ENCODE measurements at places on chromosomes 3 and 15.
A peak's percentile ranks its signal among the peaks of the same experiment; 100 is the strongest.

DNA sequence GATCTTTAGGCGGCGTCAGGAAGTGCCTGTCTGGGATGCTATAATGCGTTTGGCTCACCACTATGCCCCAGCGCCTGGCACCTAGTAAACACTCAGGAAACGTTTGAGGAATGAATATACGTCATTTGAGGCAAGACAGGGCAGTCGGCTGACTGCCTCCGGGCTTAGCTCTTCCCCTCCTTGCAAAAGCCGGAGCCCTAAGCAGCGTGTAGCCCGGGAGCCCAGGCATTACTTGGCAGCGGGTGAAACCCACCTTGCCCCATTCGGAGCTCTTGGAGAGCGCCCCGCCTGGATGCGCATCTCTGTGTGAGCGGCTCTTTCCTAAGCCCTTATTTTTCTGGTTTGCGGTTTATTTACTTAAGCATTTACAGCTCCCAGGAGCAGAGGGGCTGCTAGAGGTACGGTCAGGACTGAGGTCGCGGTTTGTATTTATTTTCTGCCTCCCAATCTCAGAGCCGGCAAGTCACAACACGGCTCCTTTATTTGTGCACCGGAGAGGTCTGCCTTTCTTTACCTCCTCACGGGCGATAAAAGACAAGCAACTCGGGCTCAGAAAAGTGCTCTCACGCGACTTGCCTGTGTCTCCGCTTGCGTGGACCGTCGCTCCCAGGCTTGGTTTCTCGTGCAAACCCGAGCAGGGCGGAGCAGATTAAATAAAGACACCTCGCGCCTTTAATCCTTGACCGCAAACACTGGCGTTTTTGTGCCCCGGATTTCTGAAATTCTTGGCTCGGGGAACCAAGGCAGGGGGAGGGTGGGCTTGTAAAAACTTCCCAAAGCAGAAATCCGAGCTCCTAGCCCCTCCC lies 737 bp upstream of the ITPR1 start:
- DNase-seq, result peak; percentile 74

DNA sequence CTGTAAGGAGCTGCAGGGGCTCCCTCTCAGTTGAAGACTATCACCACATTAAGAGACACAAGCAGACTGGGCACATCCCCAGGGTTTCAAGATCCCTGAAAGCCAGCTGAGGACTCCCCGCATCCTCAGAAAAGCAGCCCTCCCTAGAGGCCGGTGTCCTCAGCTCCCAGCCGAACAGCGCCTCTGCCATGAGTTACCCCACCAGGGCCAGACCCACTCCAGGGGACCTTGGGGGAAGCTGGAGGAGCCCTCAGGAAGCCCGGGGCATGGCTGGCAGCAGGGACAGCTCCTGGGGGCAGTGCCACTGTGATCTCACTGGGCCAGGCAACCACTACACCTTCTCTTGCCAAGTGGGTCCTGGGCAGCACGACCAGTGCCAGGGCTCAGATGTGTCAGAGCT lies 8.1 kb downstream of the KLF15 start:
- DNase-seq, result no peak

- DNase-seq, result no peak
Observed at GRCh38 chr3:5463991-5464390, 276.5 kb downstream of the EDEM1 start.

DNA sequence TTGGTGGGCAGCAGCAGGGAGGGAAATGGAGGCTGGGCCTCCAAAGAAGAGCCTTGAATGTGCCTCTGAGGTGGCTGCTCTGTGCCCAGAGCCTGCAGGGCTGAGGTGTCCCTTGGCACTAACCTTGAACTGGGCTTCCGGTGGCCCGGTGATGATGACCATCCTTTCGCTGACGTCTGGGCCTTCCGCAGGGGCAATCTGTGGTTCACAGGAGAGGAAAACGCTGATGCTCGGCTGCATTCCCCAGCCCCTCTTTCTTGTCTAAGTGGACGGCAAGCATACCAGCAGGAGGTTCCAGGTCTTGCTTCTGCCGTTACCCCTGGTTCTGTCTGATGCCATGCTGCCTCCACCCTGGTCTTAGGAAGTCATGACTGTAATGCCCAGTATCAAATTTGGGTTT lies 65.9 kb downstream of the SENP2 start:
- DNase-seq, result no peak

- no peak for DNase-seq
Observed at GRCh38 chr15:94582368-94582767, 351.0 kb downstream of the MCTP2 start.

- no peak for DNase-seq
Observed at GRCh38 chr15:69107025-69107620, 53.3 kb upstream of the GLCE start.

DNA sequence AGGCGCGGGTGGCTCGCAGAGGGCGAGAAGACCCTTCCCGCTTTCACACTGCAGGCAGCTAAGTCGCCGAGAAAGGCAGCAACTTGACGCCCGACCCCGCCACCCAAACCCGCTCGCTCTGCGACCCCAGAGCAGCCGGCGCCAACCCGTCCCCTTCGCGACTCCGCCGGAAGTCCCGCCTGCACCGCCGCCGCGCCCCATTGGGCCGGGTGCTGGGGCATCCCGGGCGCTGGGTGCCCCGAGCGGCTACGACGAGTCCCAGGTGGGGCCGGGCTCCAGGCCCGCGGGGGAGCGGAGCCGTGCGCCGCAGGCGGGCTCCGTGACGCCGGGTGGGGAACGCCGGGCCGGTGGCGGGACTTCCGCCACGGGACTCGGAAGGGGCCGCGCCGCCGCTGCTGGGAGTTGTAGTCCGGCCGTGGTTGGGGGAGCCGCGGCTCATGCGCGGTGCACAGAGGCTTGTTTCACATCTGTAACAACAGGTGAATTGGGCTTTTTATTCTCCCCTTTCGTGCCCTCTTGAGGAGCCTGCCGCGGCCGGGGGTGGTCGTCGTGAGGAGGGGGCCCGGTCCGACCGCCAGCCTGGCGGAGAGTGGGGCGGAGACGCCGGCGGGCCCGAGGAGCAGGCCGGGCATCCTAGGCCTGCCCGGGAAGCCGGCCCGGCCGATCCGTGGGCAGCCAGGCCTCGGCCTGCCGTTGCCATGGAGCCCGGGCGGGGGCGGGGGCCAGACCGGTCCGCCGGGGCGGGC lies at the start of gene DHX30:
Gene DHX30 (plus strand): TSS at position 405 of the 746 bp plus-strand sequence. CDS start 7,546 bp downstream, outside the sequence.
- peak; percentile 87 for DNase-seq

DNA sequence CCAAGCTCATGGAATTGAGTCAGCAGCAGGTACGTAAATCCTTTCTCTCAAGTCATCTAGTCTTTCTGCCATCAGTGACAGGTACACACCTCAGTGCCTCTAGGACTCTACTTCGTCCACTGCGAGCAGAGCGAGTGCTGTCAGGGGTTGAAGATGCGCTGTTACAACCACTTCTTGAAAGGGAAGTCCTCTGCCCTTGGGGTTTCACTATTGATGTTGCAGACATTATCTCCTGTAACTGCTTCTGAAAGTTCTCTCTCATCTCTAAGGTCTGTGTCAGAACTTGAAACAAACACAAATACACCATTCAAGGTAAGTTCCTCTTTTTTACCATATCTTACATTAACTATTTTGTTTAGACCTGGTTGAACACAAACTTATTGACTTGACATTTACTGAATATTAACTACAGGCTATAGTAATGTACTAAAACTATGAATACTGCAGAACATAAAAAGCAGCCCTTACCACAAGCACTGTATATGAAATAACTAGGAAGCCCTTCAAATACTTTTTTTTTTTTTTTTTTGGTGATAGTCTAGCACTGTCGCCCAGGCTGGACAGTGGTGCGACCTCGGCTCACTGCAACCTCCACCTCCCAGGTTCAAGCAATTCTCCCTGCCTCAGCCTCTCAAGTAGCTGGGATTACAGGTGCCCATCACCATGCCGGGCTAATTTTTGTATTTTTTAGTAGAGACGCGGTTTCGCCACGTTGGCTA lies 41.5 kb downstream of the TOPBP1 start:
- DNase-seq, result no peak

DNA sequence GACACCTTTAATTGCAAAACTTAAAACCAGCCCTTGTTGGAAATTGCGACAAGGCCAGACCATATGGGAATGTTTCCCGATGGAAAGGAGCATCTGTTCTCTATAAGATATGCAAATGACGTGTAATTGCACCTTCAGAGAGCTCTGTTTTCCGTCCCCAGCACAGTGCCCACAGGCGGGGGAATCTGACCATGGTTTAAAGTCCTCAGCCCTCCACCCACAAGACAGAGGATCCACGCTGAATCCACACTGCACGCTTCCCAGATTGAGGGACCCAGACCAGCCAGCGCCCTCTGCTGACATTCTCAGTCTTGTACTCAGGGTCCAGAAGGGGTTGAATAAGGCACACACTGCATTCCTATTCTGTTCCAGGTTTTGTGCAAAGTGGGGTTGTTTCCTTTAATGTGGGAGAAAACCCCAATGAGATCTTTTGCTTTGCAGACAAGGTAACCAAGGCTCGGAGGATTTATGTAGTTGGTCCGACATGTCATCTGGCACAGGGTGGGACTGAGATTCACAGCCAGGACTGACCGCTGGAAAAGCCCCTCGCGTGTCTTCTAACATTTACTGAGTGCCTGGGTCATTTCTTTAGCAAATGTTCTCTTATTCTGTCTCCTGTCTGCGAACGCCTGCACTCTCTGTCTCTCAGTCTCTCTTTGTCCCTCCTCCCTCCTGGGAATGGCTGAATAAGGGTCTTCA lies 36.8 kb upstream of the KLHL25 start:
- peak; percentile 67 for DNase-seq

DNA sequence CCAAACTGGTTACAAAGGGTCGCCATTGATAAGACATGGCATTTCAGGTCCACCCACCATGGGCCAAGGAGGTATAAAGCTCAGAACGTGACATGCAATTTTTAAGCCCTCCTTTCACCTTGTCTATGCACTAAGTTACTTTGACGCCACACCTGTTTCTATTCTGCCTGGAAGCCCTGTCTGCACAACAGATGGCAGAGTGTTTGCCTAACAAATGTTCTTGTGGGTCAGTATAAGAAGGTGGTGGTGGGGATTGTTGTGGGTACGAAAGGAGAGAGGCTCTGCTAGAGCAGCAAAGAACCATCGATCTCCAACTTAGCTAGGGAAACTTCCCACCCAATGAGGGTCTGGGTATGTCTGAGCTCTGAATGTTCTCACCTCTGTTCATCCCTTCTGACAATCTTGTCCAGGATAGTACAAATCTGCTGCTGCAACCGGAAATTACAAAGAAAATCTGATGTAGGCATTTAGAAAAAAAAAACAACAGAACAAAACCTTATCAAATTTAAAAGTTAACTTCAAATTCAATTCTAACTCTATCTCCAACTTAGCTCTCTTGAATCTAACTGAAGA lies 945.0 kb upstream of the CFAP20DC start:
- no peak for DNase-seq

DNA sequence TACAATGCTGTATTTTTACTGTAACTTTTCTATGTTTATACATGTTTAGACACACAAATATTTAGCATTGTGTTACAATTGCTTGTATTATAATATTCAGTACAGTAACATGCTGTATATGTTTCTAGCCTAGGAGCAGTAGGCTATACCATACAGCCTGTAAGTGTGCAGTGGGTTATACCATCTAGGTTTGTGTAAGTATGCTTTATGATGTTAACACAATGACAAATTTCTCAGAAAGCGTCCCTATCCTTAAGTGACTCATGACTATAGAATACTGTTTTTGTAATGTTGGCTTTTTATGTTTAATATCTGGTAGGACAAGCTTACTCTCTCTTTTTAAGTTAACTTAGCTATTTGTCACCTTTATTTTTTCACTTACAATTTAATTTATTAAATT lies 127.5 kb upstream of the THRB start:
- DNase-seq, result no peak

DNA sequence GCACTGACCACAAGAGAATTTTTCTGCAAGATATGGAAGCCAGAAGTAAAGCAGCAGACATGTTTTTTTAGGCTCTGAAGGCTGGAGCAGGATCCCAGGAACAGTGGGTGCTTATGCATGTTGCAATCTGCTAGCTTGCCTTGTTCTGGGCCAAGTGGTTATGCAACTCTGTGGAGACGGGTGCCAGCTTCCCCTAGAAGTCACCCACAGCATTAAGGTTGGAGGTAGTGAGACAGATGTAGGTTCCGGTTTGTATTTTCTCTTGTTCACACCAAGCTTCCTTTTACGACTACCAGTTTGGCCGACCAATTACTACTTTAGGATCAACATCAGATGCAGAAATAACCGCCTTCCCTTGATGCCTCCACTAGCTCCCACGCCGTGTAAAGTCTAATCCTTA lies 11.1 kb downstream of the DPH3 start:
- no peak for DNase-seq

DNA sequence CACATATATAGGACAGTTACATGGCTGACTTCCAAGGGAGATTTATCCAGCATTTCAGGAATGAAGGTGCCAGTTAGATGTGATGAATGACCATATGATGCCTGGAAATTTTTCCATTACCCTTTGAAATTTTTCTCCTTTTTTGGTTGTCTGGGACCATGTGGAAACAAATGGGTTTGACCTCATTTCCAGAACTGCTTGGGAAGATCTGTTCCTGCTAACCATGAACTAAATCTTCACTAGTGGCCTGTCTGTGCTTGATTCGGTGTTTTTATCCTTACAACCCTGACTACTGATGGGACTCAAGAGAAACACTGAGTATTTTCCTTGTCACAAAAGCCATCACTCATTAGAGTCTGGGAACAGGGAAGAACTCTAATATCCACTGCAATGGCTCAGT lies 409.4 kb downstream of the PDCD6IP start:
- DNase-seq, result peak; percentile 75

DNA sequence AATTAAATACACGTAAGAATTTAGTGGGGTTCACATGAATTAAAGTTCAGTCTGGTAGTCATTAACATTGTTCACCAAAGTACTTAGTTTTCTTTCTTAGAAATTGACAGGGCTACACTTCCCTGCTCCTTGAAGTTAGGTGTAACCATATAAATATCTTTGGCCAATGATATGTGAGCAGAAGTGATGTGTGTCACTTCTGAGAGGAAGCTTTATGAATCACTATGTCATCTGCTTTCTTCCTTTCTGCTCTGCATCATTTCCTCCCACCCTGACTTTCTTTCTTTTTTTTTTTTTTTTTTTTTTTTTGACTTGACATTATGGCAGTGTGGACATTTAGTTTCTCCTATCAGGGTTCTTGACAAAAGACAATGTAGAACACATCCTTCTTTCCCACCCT lies 156.2 kb upstream of the COL8A1 start:
- DNase-seq, result no peak

DNA sequence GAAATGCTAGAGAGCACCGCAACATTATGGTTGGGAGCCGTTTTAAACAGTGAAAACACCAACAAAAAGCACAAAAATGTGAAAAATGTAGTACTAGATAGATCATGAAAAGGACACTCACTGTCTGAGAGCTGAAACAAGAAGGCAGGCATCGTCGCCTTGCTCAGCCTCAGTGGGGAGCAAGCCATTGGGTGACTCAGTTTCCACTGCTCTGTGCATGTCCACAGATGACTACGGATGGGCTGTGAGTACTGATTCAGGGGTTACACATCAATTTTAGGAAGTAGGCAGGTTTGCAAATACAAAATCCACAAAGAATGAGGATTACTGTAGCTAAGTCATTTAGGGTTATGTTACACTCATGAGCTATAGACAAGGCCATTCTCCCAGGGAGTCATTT lies 10.8 kb downstream of the NOX5 start:
- peak; percentile 43 for DNase-seq
